DND-41 (cell line): ENCODE measurements at places on chromosomes 4 and X.

- H3K36me3 ChIP-seq = no peaks in the 10 kb centered on the region
- no peak overlapping the region for H3K27ac ChIP-seq
- no peaks in the 10 kb centered on the region for H3K27me3 ChIP-seq
- no peaks in the 10 kb centered on the region for H3K4me1 ChIP-seq
- no peak overlapping the region for H3K4me3 ChIP-seq
Observed at GRCh38 chrX:41960142-41960541, 36.8 kb upstream of the CASK start.

GRCh38 chr4:7964890-7965662 is 25.4 kb upstream of the AFAP1 start:
- H3K4me3 ChIP-seq = no peak overlapping the region
- H3K27me3 ChIP-seq = peaks cover 6% of the 10 kb centered on the region
- no peaks in the 10 kb centered on the region for H3K4me1 ChIP-seq
- no peak for DNase-seq
- no peaks in the 10 kb centered on the region for H3K36me3 ChIP-seq
- H3K27ac ChIP-seq = no peak overlapping the region

DNA sequence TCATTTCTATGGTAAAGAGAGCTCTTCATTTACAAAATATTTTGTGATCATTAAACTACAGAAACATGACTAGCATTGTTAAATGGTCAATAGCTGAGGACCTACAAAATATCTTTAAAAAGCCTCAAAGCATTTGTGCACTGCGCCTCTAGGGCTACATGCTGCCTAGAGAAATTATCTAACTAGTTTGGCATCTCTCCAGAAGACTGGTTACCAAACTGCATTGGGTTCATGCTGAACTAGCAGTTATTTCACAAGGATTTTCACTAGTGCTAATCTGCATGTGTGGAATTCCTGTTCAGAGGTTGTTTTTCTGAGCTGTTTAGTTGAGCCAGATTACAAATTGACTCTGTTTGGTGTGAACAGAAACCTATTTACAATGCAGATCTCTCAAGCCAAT is 58.5 kb upstream of the PITX2 start:
- no peak overlapping the region for H3K27ac ChIP-seq
- DNase-seq = no peak
- H3K4me3 ChIP-seq = no peak overlapping the region
- no peaks in the 10 kb centered on the region for H3K4me1 ChIP-seq

GRCh38 chr4:140935254-140935653 is 179.1 kb upstream of the TBC1D9 start:
- DNase-seq = no peak
- H3K36me3 ChIP-seq = no peaks in the 10 kb centered on the region
- H3K4me1 ChIP-seq = no peaks in the 10 kb centered on the region

GRCh38 chr4:154559494-154560418 is 3.1 kb upstream of the FGB start:
- no peaks in the 10 kb centered on the region for H3K36me3 ChIP-seq
- H3K4me1 ChIP-seq = no peaks in the 10 kb centered on the region

- H3K4me3 ChIP-seq = peak overlapping the region; percentile 24; the same call in 1 of the 2 replicates
- peak overlapping the region; percentile 87 for H3K27ac ChIP-seq
- H3K27me3 ChIP-seq = no peaks in the 10 kb centered on the region
- DNase-seq = no peak
Observed at GRCh38 chr4:100895556-100896197, 377.9 kb upstream of the EMCN start.

DNA sequence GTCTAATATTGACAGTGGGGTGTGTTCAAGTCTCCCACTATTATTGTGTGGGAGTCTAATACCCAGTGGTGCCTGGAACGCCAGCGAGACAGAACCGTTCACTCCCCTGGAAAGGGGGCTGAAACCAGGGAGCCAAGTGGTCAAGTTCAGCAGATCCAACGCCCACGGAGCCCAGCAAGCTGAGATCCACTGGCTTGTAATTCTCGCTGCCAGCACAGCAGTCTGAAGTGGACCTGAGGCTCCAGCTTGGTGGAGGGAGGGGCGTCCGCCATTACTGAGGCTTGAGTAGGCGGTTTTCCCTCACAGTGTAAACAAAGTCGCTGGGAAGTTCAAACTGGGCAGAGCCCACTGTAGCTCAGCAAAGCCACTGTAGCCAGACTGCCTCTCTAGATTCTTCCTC is 407.3 kb downstream of the DMD start:
- H3K4me1 ChIP-seq = no peaks in the 10 kb centered on the region
- no peak overlapping the region for H3K27ac ChIP-seq
- H3K27me3 ChIP-seq = no peaks in the 10 kb centered on the region
- no peak overlapping the region for H3K4me3 ChIP-seq
- DNase-seq = no peak
- H3K36me3 ChIP-seq = no peaks in the 10 kb centered on the region

DNA sequence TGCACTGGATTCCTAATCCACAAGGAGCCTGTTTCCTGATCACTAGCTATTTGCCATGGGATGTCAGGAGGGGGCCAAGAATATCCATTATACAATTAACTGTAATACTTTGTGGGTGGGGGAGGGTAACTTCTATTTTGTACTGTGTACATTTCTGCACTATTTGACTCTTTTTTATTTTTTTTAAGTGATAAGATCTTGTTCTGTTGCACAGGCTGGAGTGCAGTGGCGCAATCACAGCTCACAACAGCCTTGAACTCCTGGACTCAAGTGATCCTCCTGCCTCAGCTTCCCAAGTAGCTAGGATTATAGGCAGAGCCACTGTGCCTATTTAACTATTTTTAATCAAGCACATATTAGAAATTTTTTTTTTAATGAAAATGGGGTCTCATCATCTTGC is 134.1 kb downstream of the ELOVL6 start:
- no peak for DNase-seq
- no peak overlapping the region for H3K4me3 ChIP-seq
- H3K27ac ChIP-seq = no peak overlapping the region
- H3K4me1 ChIP-seq = peaks cover 20% of the 10 kb centered on the region
- no peaks in the 10 kb centered on the region for H3K27me3 ChIP-seq
- no peaks in the 10 kb centered on the region for H3K36me3 ChIP-seq

DNA sequence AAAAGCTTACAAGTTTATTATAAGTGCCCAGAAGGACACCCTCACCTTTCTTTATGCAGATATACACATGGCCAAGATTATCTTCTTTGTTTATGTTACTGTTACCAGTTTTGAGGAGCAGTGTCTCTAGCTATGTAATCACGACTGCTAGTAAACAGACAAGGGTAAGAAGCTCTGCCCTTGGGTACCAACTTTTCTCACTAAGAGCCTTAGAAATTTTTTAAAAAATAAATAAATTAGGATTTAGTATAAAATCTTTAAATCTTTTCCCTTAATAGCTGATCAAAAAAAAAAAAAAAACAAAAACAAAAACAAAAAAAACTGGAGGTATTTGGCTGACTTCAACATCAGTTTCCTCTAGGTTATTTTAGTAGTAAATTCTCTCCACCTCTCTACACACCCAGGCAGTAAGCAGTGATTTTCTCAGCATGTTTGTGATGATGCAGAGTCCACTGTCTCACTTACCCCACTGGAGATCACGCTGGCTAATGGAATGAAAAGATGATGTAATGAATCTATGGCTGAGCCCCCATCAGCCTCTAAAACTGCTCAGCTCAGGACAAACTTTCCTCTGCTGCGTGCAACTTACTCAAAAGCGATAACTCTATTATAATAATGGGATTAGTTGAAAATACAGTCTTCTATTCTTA is 125.9 kb downstream of the FRYL start:
- H3K27ac ChIP-seq = peak overlapping the region; percentile 63; the same call in 1 of the 2 replicates
- H3K36me3 ChIP-seq = no peaks in the 10 kb centered on the region
- H3K4me1 ChIP-seq = peaks cover 26% of the 10 kb centered on the region
- no peak for DNase-seq
- no peaks in the 10 kb centered on the region for H3K27me3 ChIP-seq
- H3K4me3 ChIP-seq = no peak overlapping the region
